ENCODE measurements at places on chromosomes 6 and 20.
A peak's percentile ranks its signal among the peaks of the same experiment; 100 is the strongest.

GRCh38 chr20:4880051-4880450 lies 121.3 kb downstream of the SLC23A2 start:
- DNase-seq = no peak

GRCh38 chr6:225121-225721 lies 67.1 kb upstream of the DUSP22 start:
- peak; percentile 49 for DNase-seq

GRCh38 chr6:149035766-149036165 lies 281.7 kb upstream of the TAB2 start:
- DNase-seq = no peak

DNA sequence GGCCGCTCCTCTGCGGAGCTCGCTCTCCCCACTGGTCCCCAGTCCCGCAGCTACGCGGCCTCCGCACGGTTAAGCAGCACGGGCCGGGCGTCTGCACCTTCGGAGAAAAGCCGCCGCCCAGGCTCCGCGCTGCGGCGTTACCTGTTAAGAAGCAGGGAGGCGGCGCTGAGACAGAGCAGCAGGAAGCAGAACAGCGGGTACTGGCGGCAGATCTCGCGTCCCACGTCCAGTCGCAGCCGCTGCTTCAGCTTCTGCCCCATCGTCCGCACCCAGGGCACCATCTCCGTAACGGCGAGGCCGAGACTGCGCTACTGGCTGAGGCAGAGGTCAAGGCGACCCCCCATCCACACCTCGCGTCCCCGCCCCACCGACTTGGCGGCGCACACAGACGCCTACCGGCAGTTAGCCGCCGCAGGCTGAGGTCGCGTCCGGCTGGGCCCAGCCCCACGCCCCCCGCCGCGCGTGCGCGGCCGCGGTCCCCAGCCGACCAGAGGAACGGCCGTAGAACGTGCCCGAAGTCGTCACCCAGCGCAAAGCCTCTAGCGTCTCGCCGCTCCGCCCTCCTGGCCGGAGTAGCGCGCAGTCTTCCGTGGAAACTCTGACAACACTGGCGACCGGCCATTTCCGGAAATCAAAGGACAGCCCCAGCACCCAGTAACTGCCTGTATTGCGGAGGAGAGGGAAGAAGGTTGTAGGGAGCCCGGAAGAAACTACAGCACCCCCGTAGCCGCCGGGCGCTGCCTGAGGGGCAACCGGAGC lies at the start of gene SNX14:
Gene SNX14 (minus strand): TSS at position 421 of the 759 bp plus-strand sequence. CDS start 140 bp downstream, at position 281.
- peak; percentile 86 for DNase-seq

DNA sequence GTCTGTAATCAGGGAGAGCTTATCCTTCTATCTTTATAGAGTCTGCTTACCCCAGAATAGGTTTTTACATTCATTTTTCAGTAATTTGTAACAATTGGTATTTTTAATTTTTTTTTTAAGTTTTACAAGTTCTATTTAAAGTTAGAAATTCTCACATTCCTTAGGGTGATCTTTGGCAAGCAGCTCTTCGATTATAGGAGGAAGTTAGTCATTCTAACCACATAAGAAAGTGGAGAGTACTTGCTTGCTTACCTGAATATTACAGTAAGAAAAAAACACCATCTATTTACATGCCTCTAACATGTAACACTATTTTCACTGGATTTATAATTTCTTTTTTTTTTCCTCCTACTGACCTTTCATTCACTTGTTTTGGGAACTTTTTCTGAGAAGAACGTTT lies 6.7 kb downstream of the TSHZ2 start:
- DNase-seq = no peak

DNA sequence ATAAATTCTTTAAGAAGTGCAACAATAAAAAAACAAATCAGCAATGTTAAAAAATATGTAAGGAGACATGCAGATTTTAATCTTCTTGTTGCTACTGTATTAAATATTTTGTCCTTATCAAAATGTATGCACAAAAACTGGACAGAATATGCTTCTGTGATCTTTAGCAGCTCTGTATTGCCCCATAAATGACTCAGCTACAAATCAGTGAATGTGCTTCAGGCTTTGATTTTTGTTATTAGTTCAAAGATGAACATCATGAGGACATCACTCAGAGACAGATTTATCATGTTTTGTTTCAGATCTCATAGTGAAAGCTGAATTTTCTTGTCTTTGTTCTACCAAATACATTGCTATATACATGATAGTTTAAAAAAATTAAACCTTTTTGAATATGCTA lies 312.4 kb downstream of the GRIK2 start:
- no peak for DNase-seq

DNA sequence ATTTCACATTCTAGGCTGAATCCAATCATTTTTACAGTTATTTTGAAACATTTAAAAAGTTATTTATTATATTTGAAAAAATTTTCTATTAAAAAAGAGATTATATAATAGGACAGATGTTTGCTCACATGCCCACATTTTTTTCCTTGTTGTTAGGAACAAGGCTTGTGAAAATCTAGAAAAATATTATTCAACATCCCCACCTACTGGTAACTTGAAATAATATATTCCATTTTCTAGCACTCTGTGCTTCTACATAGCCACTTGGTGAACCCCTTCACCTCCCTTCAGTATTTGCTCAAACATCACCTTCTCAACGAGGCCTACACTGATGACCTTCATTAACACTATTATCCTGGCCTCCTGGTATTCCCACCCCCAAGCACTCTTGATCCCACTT lies 18.3 kb upstream of the GPRC6A start:
- DNase-seq = no peak

- peak; percentile 18 for DNase-seq
Observed at GRCh38 chr6:109872968-109873545, 105.1 kb upstream of the GPR6 start.

- no peak for DNase-seq
Observed at GRCh38 chr6:79597155-79597554, 34.0 kb upstream of the SH3BGRL2 start.

- peak; percentile 39 for DNase-seq
Observed at GRCh38 chr6:161135695-161136591, 137.9 kb downstream of the AGPAT4 start.

DNA sequence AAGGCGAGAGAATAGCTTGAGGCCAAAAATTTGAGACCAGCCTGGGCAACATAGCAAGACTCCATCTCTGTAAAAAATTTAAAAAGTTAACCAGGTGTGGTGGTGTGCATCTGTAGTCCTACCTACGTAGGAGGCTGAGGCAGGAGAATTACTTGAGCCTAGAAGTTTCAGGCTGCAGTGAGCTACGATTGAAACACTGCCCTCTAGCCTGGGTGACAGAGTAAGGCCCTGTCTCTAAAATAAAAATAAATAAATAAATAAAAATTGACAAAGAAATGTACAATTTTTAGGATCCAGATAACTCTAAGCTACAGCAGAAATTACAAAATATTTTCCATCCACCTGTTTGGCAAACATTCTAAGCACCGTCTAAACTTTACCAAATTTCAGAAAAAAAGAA lies 941.0 kb upstream of the ADGRB3 start:
- no peak for DNase-seq

- no peak for DNase-seq
Observed at GRCh38 chr6:36499918-36500317, 47.4 kb downstream of the STK38 start.

- DNase-seq = no peak
Observed at GRCh38 chr6:23327621-23328020, 758.3 kb downstream of the HDGFL1 start.

GRCh38 chr6:108757357-108757756 lies 90.9 kb upstream of the ARMC2 start:
- no peak for DNase-seq
